ENCODE measurements at places on chromosomes 3 and 15.

- DNase-seq: no peak
Measured at GRCh38 chr15:57681011-57681410, 25.5 kb upstream of the POLR2M start.

- DNase-seq: no peak
Measured at GRCh38 chr3:29936054-29936453, 655.2 kb downstream of the RBMS3 start.

DNA sequence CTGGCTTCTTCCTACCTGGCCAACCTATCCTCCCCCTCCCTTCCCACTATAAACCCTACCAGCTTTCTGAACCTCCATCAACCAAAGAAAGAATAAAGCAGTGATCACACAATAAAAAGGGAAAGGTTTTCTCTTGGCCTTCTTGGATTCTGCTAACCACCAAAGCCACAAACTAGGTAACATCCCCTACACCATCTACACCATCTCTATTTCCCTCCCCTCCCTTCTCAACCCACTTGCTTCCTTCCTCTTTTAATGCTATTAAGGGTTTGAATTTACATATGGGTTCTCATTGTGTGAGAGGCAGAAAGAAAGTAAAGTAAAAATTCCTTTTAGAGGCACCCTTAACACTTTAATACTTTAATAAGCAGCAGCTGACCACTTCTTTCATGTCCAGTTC, 25.8 kb upstream of the RSL24D1 start:
- no peak for DNase-seq

DNA sequence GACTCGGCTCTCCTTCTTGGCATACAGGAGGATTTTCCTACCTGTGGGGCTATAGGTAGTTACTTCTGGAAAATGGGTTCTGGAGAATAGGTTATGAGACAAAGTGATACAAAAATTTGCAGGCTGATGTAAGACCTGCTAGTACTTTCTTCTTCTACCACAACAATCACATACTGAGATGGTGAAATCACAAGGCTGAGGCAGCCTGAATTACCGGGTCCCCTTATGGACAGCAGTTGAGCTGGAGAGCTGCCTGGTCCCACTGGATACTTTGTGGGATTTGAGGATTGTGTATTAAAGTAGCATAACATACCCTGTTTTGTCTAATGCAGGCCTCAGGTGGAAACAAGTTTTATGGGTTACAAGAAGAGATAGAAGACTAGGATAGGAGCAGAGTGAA, 86.5 kb upstream of the FAM98B start:
- DNase-seq: no peak

DNA sequence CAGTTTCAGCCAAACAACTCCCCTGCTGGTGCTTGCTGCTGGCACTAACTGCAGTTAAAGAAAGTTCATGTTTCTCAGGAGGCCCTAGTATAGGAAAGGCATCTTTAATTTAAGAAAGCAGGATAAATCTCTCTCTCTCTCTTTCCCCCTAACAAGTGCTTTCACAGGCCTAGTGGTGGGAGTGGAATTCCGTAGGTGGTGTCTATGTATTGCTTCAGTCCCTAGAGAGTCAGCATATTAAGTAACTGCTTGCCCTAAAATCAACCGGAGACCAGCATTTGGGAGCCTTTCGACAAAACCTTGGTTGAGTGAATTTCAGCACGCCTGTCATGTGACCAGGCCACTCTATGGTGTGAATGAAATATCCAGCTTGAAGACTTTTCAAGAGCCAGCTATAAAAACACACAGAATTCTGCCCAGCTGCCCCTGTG, 169.2 kb upstream of the TGFBR2 start:
- DNase-seq: no peak

DNA sequence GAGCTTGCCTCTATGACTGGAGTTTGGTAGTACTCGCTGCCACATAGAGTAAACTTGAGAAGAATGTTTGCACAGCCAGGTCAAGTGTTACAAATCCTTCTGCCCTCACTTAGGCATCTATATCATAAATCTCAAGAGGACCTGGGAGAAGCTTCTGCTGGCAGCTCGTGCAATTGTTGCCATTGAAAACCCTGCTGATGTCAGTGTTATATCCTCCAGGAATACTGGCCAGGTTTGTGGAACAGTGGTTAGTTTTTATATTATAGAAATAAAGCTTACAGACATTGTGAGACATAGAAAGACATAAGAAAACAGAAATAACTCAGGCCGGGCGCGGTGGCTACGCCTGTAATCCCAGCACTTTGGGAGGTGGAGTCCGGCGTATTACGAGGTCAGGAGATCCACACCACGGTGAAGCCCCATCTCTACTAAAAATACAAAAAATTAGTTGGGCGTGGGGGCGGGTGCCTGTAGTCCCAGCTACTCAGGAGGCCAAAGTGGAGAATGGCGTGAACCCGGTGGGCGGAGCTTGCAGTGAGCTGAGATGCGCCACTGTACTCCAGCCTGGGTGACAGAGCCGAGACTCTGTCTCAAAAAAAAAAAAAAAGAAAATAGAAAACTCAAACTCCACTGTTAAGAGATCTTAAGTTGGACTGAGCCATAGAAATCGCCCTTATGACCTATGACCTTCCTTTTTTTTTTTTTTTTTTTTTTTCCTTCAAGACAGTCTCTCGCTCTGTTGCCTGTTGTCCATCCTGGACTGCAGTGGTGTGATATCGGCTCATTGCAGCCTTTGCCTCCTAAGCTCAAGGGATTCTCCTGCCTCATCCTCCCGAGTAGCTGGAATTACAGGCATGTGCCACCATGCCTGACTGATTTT, 2.2 kb downstream of the RPSA start:
- no peak for DNase-seq

DNA sequence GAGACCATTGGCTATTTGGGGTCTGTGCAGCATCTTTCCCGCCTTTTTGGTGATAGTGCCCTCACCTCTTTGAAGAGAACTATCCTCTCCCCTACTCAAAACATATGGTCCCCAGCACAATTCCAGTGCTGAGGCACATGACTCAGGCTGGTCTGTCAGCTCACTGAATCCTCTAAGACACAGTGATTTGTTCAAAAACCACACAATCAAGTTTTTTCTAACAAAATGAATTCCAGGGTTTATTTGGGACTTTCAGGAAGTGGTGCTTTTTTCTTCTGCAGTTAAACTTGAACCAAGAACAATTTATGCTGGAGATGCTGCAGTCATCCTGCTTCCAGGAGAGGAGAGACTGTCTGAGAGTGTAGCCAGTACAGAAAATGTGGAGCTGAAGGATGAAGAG, 142.5 kb upstream of the LMCD1 start:
- no peak for DNase-seq

DNA sequence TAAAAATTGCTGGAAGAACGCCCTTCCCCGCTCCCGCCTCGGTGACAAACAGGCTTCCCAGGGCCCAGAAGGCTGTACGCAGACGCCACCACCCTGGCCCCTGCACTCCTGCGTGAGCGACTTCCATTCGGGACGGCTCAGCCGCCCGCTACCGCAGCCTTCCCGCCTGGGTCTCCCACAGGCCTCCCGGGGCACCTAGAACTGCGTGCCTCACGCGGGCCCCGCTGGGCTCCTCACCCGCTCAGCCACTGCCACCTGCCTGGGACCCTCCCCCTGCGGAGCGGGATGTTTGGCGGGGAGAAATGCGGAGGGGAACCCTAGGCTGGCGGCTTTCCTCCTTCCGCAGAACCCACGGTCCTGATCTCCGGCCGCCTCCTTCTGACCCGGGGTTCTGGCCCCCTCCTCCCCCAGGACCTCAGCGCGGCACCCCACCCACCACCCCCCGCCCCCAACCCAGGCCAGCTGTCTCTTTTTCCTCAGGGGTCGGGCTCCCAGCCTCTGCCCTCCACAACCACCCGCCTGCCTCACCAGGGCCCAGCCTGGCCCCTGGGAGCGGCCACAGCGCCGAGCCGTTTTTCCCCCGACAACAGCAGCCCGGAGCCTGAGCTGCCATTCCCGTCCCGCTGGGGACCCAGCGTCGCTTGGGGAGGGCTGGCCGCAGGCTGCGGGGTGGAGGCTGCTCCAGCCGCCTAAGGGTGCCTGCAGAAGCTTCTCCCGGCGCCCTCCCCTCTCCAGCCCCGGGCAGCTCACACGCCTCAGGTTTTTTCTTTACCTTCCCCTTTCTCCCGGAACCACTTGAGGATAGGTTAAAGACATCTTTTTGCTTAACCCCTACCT, 27.6 kb upstream of the RAB7A start:
- peak; percentile 33 for DNase-seq

- no peak for DNase-seq
Measured at GRCh38 chr15:90082140-90082715, 20.0 kb downstream of the IDH2 start.

GRCh38 chr15:96331144-96331944, 844 bp downstream of the NR2F2 start:
- DNase-seq: no peak

- no peak for DNase-seq
Measured at GRCh38 chr3:62562017-62562416, 188.7 kb upstream of the FEZF2 start.

DNA sequence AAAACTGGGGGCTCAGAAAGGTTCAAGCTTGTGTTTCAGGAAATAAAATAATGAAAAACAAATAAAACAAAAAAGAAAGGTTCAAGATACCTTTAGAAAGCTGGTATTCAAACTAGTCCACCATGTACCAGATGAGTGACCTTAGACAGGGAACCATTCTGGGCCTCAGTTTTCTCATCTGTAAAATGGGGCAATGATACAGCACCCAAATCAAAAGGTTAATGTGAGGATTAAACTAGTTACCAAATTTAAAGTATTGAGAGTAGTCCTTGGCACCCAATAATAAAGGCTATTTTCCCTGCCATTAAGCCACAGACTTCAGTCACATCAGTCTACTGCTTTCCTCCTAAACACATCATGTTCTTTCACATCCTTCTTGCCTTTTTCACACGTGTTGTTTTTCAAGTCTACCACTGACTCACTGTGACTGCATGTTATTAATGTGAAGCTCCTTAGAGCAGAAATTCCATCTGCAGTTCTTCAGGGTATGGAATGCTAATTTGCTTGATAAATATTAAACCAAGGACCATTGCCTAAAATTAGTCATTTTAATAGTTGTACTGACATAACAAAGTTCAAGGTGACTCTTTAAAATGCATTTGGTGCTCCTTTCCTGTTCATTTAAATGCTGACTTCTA, 19.9 kb downstream of the TAMM41 start:
- DNase-seq: no peak

GRCh38 chr3:24505691-24506550, 11.3 kb upstream of the THRB start:
- no peak for DNase-seq

DNA sequence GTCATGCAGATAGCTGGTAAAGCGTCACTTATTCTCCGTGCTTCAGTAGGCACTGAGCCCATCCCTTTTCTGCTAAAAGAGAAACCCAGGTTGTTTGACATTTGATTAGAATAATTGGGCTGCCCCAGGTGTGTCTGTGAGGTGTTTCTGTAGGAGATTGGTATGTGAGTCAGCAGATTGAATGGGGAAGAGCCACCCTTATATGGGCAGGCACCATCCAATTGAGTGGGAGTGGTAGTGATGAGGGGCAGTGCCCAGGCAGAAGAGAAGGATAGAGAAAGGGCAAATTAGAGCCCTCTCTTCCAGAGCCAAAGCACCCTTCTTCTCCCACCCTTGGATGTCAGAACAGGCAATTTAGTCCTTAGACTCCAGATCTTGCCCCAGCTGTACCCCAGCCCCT, 384.3 kb upstream of the GBE1 start:
- DNase-seq: no peak

DNA sequence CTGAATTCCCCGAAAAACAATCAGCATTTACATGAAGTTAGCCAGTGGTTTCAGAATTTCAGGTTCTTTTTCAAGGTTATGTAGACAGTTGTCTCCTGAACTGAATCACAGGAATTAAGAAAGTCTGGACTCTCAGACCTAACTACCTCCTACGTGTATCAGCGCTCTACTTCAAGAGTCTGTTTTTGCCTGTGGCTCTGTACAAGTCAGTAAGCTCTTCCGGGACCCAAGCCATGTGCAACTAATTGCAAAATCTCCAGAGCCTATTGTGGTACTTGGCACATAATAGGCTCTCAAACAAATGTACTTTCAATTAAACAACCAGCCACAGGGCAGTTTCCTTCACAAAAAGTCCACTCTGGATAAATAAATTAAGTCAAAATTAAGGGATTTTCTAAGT, 414.2 kb downstream of the PDCD6IP start:
- peak; percentile 47 for DNase-seq

DNA sequence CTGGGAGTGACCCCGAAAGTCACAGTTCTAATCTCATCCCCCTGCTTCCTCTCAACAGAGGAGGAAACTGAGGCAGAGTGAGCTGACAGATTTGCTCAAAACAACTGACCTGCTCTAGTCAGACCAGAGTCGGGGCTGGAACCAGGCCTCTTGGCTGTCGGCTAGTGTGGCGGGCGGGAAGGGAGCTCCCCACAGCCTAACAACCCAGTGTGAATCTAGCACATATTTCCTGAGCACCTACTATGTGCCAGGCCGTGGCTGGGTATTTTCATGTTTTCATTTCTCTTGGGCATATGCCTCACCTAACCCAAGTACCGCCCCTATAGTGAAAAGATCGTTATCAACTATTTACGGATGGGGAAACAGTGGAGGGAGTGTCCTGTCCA, 27.2 kb downstream of the GRIP2 start:
- DNase-seq: no peak

GRCh38 chr3:12356996-12357395, 68.1 kb downstream of the PPARG start:
- DNase-seq: no peak

DNA sequence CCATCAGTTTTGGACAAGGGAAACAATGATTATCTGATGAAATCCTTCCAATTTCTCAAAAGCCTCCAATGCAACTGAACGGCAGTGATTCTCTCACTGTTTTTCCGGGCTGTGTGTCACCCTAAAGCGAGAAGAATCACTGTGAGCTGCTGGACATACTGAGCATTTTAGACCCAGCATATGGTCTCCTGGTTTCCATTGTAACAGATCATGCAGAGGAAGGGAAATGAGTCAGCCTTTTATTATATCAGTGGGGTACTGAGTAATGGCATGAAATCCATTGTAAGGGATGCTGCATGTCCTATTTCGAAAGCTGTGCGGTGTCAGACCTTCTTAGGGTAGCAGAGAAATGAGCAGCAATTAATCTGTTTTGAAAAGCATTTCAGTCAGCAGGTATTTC, 287.1 kb downstream of the IL5RA start:
- DNase-seq: no peak

- DNase-seq: no peak
Measured at GRCh38 chr3:125402639-125403038, 27.5 kb upstream of the ZNF148 start.

DNA sequence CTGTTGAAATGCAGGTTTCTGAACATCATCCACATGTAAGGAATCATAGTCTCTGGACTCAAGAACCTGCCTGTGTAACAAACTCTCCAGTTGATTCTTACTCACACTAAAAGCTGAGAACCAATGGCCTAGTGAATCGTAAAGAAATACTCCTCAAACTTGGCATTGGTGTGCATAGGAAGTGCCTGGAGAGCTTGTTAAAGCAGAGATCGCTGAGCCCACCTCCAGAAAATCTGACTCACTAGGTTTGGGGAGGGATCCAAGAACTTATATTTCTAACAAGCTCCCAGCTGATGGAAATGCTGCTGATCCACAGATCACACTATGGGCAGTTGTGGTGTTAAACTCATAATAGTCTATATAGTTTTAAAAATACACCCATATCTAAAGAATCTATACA, 55.8 kb upstream of the LMCD1 start:
- no peak for DNase-seq

All from DMS79 (cell line).